ENCODE measurements at places on chromosomes 7 and 10.

DNA sequence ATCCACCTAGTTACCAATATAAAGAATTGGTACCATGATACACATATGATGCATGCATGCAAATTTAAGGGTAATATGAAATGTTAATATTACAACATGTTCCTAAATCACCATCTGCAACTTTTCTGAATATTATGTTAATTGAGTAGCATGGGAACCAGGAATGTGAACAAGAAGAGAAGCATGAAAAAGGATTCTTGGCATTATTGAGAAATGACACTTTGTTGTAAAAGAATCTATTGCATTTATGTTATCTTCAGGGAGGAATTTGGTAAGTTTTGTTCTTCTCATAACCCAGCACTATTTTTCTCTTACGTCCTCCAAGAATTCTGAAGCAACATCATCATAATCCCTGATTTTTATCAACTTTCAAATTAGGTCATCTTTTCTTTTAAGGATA is 159.9 kb upstream of the SLC25A13 start:
- DNase-seq = no peak

DNA sequence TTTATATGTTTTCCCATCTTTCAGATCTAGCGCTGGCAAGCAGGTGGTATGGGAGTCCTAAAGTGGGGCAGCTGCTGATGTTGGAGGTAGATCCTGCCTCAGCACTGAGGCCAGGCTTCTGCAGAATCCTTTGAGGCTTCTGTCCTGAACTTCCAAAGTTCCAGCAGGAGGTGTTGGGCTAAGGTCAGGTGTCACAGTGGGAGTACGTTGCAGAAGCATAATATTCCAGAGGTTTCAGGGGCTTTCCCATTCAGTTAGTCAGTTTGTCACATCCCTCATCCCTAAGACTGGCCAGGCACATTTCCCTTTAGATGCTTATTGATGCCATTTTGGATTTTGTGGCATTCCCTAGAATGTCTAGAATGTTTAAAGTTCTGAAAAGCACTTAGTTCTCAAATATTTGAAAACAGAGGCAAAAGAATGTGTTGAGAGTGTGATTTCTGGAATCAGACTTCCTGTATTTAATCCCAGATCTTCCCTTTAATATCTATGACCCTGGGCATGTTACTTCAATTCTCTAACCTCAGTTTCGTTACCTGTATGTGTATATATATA is 319.1 kb upstream of the PHYHIPL start:
- DNase-seq = no peak

- no peak for DNase-seq
Observed at GRCh38 chr10:7945034-7945433, 109.5 kb upstream of the GATA3 start.

DNA sequence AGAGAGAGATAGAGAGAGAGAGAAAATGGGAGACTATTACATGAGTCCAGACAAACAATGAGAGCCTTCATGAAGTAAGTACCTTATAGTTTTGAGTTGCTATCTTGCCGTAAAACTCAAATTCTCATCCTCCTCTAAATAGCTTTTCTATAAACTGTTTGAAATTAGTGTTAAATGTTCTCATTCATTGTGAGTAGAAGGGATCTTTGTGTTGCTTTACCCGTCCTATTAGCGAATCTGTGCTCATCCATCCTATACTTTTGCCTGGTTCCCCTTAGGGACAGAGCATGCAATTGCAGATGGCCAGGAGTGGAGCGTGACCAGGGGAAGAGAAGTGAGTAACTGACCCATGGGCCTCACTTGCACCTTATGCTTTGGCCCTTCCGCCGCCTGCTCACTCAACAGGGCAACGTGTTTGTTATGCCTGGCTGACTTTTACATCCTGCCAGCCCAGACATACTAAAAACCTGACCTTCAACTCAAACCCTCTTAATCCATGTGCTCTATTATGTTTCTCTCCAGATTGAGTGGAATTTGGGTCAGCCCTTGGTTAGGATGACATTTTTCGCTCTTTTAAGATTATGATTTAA is 244.2 kb upstream of the YAE1 start:
- no peak for DNase-seq

- DNase-seq = no peak
Observed at GRCh38 chr10:101676565-101676964, 18.4 kb downstream of the FBXW4 start.

DNA sequence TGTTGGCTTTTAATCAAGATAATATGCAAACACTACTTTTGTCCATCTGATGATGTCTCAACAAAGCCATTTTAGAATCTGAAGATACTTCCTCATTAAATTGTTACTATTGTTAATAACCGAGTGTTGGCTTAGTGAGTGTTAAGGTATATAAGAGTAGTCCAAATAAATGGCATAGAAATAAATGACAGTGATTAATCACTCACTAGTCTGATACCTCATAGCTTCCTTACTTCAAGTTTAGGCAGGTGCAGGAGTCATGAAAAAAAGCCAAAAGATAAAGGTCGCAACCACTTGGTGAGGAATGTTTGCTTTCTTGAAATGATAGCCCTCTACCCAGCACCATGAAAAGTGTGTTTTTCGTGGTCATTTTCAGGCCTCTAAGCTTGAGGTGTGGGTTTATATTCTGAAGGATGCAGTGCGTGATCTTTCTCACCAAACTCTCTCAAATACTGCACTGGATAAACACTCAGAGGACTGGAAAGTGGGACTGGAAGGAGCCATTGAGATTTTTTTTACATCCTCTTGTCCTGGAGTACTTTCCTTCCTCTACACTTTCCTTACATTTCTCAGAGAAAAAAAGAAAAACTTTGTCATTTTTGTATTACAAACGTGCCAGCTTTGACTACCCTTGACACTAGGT is 138.1 kb downstream of the KIAA1217 start:
- DNase-seq = no peak

DNA sequence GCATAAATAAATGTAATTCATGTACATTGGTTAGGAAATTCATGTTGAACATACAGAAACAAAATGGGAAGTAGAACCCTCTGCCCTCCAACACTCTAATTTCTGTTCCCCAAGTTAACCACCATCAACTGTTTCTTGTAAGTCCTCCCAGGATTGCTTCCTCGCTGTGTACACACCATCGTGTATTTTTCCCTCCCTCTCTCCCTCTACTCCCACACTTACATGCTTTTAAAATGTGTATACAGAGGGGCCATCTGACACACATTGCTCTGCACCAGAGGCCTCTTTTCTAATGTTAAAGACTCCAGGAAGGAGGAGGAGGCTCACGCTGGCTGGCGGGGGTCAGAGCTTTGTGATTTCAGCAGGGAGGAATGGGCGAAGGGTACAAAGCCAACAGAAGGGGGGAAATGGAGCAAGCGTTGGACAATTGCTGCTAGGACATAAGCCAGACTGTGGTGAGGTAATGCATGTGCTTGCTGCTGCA is 1.9 kb upstream of the EPHA1 start:
- DNase-seq = no peak

GRCh38 chr7:35758421-35758820 is 42.4 kb upstream of the SEPTIN7 start:
- DNase-seq = no peak

DNA sequence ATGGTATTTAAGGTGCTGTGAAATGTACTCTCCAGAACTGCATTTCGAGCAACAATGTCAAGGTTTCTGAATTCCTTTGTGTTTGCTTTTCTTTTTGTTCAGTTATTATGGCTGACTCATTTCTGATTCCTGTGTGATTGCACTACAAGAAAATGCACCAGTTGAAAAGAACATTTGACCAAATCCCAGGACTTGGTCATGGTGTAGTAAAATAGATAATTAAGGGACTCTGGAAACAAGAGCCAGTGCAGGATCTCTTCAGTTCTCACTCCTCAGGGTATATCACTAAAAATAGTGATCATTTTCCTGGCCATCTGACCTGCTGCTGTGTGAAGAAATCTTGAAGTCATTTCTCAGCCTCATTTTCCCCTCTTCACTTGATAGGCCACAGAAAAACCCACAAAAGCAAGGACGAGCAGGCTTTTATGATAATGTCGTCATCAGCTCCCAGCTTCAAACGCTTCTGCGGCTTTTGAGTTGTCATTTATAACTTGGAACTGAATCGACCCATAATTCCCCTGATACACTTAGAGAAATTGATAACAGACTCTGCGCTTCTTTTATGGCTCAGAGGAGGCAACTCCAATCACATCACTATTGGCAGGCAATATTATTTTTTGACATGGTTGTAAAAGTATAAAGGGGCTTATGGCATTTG is 274.7 kb downstream of the HDAC9 start:
- DNase-seq = no peak

DNA sequence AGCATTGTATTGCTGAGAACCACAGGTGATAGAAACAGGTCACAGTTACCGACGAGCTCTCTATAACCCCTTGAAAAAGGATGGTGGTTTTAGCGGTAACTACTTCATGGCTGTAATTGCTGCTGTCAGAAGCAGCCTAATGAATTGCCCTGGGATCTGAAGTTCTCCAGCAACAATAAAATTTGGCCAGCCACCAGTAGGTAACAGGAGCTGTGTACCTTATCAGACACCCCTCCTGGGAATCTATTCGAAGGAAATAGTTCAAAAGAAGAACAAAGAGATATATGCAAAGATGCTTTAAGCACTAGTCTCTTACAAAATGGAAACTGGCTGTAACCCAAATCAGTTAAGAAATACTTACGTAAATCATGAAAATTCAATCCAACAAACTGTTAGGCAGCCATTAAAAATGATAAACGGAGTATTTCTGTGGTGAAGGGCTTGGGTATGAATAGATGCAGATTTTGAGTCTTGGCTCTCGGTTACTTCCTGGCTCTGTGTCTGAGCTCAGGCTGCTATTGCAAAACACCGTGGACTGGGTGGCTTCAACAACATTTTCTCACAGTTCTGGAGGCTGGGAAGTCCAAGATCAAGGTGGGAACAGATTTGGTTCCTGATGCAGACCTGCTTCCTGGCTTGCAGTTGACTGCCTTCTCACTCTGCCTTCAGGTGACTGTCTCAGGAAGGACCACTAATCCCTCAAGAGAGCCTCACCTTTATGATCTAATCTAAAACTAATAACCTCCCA is 1.6 kb downstream of the MSRB2 start:
- DNase-seq = peak; percentile 91

- no peak for DNase-seq
Observed at GRCh38 chr10:78781251-78781913, 287.4 kb upstream of the ZMIZ1 start.

- no peak for DNase-seq
Observed at GRCh38 chr10:16509996-16510395, 11.7 kb downstream of the C1QL3 start.

GRCh38 chr10:51699145-51699474 is 285 bp downstream of the CSTF2T start:
- DNase-seq = no peak

DNA sequence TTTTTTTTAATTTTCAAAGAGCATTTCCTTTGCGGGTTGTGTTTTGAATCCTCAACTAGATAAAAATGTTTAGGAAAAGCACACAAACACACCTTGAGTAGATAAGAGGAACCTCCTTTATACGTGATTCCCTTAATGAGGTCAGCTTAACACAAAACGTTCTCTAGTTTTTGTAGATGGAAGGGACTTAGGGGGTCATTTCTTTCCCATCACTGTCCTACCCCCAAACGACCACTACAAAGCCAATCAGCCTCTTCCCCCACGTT is 1.2 kb downstream of the SUV39H2 start:
- no peak for DNase-seq

GRCh38 chr10:113982769-113983168 is 60.9 kb upstream of the ADRB1 start:
- no peak for DNase-seq

DNA sequence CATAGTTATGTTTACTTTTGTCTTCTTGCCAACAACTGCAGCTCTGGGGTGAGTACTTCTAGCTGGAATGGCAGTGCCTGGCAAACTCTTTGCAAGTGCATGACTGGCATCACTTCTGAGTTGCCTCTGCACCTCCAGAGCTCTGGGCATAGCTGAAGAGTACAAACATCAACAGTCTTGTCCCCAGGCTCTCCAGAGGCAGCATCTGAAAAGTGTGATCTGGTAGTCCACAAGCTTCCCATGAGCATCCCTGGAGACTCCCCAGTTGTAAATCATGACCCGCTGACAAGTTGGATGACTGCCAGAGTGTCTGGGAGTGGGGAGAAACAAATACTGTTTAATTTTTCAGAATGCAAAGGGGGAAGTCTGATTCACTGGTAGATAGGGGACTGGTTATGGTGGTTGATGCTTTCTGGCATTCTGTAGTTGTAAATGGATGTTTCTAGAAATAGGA is 138.9 kb upstream of the CDK13 start:
- DNase-seq = peak; percentile 33

GRCh38 chr10:37952926-37953325 is 23.5 kb downstream of the ZNF25 start:
- no peak for DNase-seq

GRCh38 chr7:33885290-33886148 is 19.8 kb upstream of the BMPER start:
- DNase-seq = no peak

DNA sequence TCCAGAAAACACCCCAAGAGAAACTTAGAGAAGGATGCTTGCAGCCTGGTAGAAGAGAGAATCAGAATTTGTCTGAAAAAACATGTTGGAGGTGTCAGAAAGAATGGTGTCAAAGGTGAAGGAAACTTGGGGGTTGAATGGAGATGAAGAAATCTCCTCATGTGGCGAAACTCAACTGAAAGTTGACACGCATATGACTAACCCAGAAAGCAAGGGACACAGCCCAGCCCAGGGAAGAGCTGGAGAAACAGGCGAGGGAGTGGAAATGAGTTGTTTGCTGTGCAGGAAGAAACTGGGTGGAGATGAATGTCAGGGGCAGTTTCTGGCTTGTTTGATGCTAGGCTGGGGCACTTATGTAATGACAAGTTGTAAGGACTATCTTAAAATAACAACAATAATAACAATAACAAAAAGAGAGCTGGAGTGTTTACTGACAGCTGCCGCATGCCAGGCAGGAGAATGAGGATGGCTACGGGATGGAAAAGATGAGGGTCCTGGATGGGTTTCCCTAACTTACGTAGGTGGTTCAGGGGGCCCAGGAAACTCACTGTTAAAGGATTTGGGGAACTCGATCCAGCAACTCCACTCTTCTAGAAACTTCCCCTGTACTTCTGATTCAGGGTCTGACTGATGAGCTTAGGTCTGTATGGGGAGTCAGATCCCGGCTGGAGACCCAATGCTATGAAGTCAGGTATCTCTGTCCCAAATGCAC is 57.4 kb downstream of the MAP3K8 start:
- no peak for DNase-seq

GRCh38 chr7:15543256-15543655 is 18.6 kb downstream of the AGMO start:
- no peak for DNase-seq

- DNase-seq = no peak
Observed at GRCh38 chr10:95287281-95287680, 3.5 kb downstream of the PDLIM1 start.

DNA sequence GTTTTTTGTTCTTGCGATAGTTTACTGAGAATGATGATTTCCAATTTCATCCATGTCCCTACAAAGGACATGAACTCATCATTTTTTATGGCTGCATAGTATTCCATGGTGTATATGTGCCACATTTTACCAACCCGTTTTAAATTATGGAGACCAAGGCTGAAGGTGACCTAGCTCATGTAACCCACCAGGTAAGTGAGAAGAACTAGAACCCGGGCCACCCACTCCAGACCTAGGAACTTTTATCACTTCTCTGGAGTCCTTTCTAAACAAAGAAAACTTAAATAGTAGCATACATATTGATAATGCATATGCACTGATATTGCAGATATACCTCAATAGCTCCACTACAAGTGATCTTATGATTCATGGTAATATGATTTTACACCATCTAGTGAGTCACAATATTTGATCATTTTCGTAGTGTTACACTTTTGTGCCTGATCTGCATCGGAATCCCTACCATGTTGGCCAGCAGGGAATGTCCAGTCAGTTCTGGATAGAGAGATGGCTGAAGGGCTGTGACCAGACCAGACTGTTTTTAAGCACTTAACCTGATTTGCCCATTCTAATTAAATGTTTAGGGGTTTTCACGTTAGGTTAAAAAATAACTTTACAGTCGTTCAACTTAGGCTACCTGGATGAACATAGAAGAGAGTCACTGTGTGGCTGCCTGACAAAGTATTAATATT is 15.2 kb downstream of the CUZD1 start:
- DNase-seq = no peak
